ENCODE measurements at places on chromosomes 7 and 10.

- no peak for DNase-seq
Observed at GRCh38 chr10:13808556-13809391, 222.0 kb downstream of the PRPF18 start.

DNA sequence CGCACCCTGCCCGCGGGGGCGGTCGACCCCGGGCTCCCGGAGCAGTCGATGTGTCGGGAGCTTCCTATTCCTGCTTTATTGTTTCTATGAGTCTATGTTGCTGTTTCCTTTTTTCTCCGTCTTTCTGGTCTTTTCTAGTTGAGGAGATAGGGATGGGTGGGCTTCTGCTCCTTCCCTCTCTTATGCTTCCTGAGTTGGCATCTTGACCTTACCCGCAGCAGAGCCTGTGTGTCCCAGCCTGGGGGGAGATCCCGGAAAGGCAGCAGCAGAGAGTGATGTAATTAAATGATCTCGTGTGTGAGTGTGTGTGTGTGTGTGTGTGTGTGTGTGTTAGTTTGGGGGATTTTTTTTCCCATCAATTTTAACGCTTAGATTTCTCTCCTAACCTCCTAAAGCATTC is 486 bp upstream of the SORCS1 start:
- DNase-seq = no peak

DNA sequence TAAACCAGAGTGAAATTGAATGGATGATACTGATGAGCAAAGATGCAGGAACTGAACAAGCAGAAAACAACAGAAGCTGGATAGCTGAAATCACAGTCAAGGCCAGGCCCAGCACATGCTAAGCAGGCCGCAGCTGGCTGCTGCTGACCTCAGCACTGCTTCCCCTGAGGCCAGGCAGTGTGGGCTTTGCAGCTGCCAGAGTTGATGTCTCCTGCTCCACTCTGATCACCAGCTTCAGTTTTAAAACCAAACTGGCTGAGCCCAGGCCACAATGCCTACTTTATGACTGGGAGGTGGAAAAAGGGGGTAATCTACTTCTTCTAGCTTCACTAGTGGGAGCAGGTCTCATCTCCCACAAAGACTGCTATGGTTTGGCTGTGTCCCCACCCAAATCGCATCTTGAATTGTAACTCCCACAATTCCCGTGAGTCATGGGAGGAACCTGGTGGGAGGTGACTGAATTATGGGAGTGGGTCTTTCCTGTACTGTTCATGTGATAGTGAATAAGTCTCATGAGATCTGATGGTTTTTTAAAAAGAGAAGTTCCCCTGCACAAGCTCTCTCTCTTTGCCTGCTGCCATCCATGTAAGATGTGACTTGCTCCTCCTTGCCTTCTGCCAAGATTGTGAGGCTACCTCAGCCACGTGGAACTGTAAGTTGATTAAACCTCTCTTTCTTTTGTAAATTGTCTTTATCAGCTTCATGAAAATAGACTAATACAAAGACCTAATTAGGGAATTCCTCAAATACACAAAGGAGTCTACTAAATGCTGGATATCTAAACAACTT is 136.4 kb upstream of the ITGB1 start:
- DNase-seq = no peak

- no peak for DNase-seq
Observed at GRCh38 chr7:24504040-24504439, 69.2 kb upstream of the PALS2 start.

- no peak for DNase-seq
Observed at GRCh38 chr10:80498078-80498832, 39.4 kb upstream of the SH2D4B start.

DNA sequence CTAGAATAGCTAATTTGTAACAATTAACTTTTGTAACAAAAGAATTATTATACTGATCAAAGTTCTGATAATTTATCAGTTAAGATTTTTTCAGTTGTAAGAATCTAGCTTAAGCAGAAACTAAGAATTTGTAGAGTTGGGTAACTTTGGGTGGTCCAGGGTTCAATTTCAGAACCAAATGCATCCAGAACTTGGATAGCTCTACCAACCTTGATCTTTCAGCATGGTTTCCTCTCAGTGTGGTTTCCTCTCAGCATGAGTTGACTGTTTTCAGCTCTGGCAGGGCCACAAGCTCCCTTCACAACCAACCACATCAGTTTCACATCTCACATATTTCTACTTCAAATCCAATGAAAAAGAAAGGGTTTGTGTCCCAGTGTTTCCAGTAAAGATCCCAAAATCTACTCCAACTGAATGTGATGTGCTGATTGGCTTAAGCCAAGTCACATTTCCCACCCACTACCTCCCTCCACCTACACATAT is 3.3 kb upstream of the FAS start:
- DNase-seq = no peak

Data from left hindlimb (tissue), 1 donor.